ENCODE measurements at places on chromosomes 3 and 15. TPM values are rescaled to one million over a fixed set of nuclear protein-coding genes. Genes with fewer than 3 reads are reported as not detected.

GP5 gene
- 0.02 TPM for total RNA-seq

RHOV gene
- 1.4 TPM for total RNA-seq

CCR5 gene
- not detected for total RNA-seq

MUC4 gene
- total RNA-seq, result not detected

TMC3 gene
- total RNA-seq, result not detected

TMA7 gene
- total RNA-seq, result 560 TPM

RSRC1 gene
- 93.0 TPM for total RNA-seq

DNA sequence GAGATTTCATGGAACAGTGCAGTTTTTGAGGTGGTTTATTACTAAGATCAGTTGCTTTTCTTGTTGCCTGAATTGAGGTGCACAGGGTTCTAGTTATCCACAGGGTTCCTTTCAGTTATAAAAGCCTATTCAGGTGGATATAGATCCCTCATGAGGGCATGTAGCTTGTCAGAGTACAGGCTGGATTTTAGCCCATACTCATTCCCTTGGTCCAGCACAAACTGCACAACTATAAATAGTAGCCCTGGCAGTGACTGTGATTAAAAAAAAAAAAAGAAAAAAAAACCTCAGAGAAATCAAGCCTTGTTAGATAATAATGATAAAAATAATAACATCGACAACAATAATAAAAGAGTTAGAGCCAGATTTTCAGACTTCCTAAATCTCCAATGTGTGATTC is 154.3 kb downstream of the ZBBX start:
- DNase-seq, result no peak

DNA sequence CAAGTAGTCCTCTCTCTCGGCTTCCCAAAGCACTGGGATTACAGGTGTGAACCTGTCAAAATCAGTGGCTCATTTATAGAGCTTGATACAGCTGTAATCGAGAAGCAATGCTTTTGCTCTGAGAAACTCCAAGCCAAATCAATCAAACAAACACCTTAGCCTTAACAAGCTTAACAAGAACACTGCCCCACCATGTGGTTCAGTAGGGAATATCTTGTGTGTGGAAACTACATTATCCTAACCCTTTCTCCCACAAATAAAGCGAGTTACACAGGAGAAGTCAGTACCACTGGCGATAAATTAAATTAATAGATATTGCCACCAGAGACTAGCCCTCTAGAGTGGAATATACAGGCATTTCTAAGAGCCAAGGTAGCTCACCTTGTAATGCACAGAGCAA is 13.9 kb downstream of the CDAN1 start:
- no peak for DNase-seq

- DNase-seq, result no peak
These were observed 135.8 kb upstream of the RORA start for GRCh38 chr15:61364871-61365270.

GRCh38 chr15:47998619-47999019 is 122.2 kb upstream of the SLC24A5 start:
- no peak for DNase-seq

DNA sequence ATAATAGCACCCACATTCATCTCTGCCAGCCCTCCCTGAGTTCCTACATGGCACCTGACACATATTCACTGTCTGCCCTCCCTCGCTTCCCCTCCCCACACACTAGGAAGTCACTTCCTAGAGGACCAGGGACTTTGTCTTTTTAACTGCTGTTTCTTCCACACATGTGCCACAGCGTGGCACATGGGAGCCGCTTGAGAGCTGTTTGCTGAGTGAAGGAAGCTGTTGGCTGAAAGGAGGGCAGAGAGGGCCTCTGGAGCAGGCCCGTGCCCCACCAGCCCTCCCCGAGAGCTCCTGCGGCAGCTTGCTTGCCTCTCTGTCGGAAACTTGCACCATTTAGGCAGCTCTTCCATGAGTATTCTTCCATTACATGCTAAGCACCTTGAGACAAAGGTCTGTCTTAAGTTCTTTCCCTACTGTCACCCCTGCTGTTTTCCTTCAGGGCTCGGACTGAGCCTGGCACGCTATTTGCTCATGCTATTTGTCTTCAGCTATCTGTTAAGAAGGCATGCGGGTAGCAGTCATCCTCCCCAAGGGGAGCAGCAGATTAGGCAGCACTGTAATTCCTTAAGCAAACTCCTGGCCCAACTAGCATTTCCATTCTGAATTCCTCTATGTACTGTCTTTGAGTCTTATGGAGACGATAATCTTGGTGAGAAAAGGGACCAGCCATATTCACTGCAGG is 72.2 kb downstream of the CACNA1D start:
- no peak for DNase-seq

GRCh38 chr3:24389108-24390090 is 105.3 kb downstream of the THRB start:
- DNase-seq, result no peak

GRCh38 chr3:170024581-170024980 is 13.2 kb upstream of the GPR160 start:
- DNase-seq, result no peak

DNA sequence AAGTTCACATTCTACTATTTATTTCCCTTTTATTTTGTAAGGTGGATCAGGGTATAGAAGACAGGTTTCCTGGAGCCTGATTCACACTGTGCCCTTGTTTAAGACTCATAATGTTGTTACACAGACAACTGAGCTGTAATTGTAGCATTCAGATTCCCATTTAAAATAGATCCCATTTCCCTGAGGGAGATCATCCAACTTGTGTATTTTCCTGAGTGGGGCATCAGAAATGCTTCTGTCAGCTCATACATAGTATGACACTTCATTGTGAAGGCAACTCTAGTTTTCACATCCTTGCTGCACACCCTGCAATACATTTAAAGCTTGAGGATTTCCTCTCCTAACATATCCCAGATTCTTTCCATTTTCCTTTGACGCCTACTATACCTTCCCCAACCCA is 659.7 kb downstream of the GRM7 start:
- DNase-seq, result no peak

- DNase-seq, result no peak
These were observed 44.6 kb downstream of the GXYLT2 start for GRCh38 chr3:72932416-72932815.

DNA sequence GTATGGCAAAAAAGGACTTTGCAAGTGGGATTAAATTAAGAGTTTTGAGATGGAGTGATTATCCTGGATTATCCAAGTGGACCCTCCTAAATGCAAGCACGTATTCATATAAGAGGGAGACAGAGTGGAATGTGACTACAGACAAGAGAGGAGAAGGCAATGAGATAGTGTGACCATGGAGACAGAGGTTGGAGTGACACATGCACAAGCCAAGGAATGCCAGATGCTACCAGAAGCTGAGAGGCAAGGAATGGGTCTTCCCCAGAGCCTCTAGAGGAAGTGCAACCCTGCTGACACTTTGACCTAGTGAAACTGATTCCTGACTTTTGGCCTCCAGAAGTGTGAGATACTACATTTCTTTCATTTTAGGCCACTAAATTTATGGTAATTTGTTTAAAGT is 117.2 kb downstream of the UACA start:
- no peak for DNase-seq

GRCh38 chr15:79057050-79057449 is 33.5 kb downstream of the RASGRF1 start:
- no peak for DNase-seq

DNA sequence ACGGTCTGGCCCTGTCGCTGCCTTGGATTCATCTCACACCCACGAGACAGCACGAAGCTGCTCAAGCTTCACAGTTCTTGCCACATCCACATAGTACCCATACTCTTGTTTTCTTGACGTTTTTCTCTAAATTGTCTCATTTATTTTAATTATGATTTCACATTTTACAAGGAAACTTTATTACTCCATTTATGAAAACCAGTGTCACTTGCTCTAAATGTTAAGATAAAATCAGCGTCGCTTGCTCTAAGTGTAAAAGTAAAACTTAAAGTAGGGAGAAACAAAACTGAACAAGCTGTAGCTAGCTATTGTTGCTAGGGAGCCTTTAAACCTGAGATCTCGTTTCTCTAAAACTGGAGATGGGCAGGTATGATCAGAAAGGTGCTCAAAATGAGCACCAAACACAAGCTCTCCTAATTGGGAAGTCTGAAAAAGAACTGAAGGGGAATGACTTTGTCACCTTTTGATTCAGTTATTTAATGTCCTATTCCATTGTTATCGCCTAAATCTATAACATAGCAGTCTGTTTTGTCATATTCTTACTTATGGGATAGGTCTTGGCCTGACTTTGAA is 680 bp downstream of the IFT122 start:
- no peak for DNase-seq

DNA sequence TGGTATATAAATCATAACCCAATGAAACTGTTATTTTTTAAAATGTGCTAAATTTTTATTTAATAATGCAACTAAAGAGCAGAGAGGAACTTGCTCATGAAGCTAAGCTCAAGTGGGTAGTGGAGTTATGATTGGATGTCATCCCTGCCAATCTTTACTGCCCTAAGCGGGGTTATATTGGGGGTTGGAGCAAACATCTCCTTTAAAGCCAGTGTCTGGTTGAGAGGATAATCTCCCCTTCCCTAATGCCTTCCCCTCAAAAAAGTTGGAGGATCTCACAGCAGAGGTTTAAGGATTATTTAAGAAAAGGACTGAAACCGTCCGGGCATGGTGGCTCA is 32.1 kb upstream of the CLASP2 start:
- no peak for DNase-seq

DNA sequence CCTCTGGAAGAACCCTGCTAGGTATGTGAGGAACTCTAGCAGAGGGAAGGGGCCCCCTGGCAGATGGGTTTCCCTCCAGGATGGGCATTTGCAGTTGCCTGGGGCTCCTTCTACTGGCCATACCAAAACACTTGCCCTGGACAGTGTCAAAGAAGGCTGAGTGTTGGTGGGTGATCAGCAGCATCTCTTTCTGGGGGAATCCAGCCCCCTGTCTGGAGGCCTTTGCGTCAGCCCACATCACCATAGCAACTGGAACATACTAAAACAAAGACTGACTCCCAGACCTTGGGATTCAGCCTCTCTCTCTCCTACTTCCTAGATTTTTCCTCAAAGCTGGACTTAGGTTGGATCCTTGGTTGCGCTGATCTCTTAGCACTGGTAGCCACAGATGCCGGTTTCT is 8.1 kb downstream of the CEMIP start:
- DNase-seq, result no peak

- peak; percentile 81 for DNase-seq
These were observed 54.0 kb downstream of the B3GNT5 start for GRCh38 chr3:183306798-183307671.

DNA sequence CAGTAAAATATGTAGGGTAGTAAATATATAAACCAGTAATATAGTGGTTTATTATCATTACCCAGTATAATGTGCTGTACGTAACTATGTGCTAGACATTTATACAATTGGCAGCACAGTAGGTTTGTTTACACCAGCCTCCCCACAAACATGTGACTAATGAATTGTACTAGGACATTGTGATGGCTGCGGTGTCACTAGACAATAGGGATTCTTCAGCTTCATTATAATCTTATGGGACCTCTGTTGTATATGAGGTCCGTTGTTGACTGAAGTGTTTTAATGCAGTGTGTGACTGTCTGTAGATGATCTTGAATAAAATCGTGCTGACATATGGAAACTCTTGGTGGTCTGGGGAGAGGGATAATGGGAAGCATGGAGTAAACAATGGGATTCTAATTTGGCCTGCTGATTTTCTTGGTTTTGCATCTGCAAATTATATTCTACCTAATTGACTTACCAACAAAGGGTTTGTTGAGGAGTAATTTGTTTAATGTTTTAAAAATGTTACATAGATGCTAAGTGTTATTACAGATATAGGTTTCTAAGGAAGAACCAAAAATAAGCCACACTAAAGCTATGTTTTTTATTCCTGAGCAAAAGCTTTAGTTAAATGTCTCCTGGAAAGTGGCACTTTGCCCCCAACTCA is 496.5 kb upstream of the TBL1XR1 start:
- no peak for DNase-seq

DNA sequence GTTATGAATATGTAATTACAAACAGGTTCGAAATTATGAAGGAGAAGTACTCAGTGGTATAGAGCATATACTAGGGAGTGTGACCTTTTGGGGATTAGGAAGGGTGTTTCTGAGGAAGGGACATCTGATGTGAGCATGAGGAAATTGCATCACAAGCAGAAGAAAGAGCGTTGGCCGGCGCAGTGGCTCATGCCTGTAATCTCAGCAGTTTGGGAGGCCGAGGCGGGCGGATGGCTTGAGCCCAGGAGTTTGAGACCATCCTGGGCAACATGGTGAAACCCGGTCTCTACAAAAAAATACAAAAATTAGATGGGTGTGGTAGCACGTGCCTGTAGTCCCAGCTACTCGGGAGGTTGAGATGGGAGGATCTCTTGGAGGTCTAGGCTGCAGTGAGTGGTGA is 6.9 kb downstream of the CMTM7 start:
- DNase-seq, result no peak

DNA sequence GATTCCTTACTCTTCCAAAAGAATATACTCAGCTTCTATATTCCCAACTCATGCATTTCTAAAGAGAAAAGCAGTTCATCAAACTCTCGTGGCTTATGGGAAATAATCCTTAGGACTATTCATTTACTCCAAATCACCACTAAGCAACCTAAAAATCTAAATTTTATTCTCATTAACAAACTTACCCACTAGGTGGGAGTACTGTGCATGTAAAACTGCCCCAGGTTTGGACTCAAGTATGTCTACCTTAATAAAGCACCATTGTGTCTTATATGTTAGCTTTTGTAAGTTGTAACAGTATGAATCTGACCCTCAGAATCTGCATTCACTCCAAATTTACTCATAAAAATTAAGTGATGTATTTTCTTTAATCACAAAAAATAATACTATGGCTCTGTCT is 25.3 kb downstream of the RAD18 start:
- peak; percentile 48 for DNase-seq

GRCh38 chr3:38907426-38907825 is 91.4 kb upstream of the SCN10A start:
- no peak for DNase-seq

GRCh38 chr15:95365511-95366107 is 964.9 kb upstream of the NR2F2 start:
- no peak for DNase-seq

GRCh38 chr3:189455641-189456417 is 175.4 kb upstream of the TP63 start:
- no peak for DNase-seq

GRCh38 chr3:55873523-55874254 is 386.6 kb upstream of the WNT5A start:
- peak; percentile 14 for DNase-seq

- DNase-seq, result no peak
These were observed 17.8 kb downstream of the TLE3 start for GRCh38 chr15:70079888-70080287.

- no peak for DNase-seq
These were observed 115.4 kb downstream of the OXNAD1 start for GRCh38 chr3:16380421-16380820.

GRCh38 chr3:39765575-39765974 is 43.8 kb upstream of the MYRIP start:
- no peak for DNase-seq

All from A172 (cell line).